ENCODE measurements at places on chromosomes 4 and X. TPM values are rescaled to one million over a fixed set of nuclear protein-coding genes. Genes with fewer than 3 reads are reported as not detected.

Gene TMPRSS11D
- not detected for total RNA-seq

Gene MTCP1
- total RNA-seq = 4.6 TPM

Gene TRIML1
- not detected for total RNA-seq

Gene RADX
- total RNA-seq = 1.8 TPM

Gene TCEAL2
- 1.3 TPM for total RNA-seq

Gene NAT8L
- total RNA-seq = not detected

Gene SYP
- not detected for total RNA-seq

Gene SH3D19
- 54.3 TPM for total RNA-seq
